NCI-H1092 treated with DMSO at 0.1 percent for 48 hours (cell line): ENCODE measurements at places on chromosomes 3 and 15.

GRCh38 chr3:45923755-45924154 is 19.5 kb upstream of the CXCR6 start:
- no peak for DNase-seq

GRCh38 chr3:184558726-184559125 is 2.9 kb upstream of the EPHB3 start:
- DNase-seq = peak; percentile 45

GRCh38 chr3:4821975-4822374 is 157.3 kb upstream of the BHLHE40 start:
- DNase-seq = no peak

- no peak for DNase-seq
These were observed 349.4 kb upstream of the DCBLD2 start for GRCh38 chr3:99250821-99251355.

- DNase-seq = no peak
These were observed 14.0 kb upstream of the SSUH2 start for GRCh38 chr3:8658306-8659212.

- no peak for DNase-seq
These were observed 8.7 kb upstream of the SMCO1 start for GRCh38 chr3:196523841-196524240.

DNA sequence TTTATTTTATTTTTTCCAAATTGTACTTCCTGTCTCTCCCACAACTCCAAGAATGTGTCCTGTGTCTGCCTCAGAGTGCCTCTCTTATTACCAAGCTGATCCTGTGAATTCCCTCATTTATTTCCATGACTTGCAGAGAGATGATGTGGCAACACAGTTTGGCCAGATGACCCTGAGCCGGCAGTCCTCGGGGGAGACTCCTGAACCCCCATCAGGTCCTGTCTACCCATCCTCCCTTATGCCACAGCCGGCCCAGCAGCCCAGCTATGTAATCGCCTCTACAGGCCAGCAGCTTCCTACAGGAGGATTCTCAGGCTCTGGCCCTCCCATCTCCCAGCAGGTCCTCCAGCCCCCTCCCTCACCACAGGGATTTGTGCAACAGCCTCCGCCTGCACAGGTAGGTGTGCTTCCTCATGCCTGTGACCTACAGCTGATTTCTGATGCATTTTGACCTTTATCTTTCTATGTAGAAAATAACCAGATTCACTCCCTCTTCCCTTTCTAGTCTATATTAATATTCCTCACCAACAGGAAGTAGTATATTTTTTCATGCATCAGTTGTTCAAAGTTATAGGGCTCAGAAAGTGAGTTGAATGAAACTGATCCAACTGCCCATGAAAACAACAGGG is 100.0 kb downstream of the ARPP21 start:
- DNase-seq = no peak

GRCh38 chr3:40645883-40646282 is 121.1 kb downstream of the ZNF621 start:
- peak; percentile 4 for DNase-seq

GRCh38 chr15:85780225-85780985 is 14.3 kb downstream of the KLHL25 start:
- DNase-seq = no peak

GRCh38 chr3:141380279-141380678 is 12.0 kb downstream of the ZBTB38 start:
- no peak for DNase-seq

GRCh38 chr15:60901647-60902046 is 327.5 kb downstream of the RORA start:
- DNase-seq = no peak

DNA sequence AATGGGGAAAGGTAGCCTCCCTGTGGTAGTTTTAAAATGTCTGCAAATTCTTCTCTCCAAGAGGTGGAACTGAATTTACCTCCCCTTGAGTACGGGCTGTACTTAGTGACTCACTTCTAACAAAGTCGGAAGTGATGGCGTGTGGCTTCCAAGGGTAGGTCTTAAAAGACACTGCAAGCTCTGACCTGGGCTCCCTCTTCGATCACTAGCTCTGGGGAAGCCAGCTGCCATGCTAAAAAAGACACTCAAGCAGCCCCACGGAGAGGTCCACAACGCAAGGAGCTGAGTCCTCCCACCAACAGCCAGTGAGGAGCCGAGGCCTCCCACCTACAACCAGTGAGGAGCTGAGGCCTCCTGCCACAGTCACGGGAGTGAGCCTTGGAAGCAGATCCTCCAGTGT is 122.0 kb upstream of the HACD2 start:
- no peak for DNase-seq

DNA sequence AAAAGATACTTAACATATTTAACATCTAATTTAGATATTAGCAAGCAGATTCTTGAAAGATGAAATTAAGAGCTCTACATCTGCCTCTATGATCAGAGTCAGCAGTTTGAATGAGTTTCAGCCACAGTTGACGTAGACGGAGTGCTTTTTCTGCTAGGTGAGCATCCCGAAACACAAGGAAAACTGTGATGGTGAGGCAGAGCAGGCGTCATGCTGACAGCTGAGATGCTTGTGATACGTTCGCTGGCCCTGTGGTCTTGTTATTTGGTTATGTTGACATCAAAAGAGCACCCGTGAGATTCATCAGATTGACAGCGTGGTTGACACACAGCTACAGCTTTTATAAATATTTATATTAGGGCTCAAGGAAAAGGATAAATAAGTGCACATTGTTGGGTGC is 19.6 kb upstream of the GOLGA8B start:
- DNase-seq = no peak

DNA sequence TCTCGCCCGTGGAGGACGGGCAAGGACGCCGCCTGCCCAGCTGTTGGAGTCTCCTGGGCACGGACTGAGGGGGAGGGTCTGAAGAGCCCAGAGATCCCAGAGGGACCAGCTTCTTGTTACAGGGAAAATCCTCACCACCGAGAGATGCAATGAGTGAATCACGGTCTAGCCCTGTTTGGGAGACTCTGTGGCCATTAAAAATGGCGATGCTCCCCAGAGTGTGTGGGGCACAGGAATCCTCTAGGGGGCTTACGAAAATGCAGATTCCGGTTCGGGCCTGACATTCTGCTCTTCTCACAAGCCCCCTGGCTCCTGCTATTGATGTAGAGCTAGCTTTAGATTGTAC is 35.5 kb upstream of the EPHB3 start:
- DNase-seq = no peak

DNA sequence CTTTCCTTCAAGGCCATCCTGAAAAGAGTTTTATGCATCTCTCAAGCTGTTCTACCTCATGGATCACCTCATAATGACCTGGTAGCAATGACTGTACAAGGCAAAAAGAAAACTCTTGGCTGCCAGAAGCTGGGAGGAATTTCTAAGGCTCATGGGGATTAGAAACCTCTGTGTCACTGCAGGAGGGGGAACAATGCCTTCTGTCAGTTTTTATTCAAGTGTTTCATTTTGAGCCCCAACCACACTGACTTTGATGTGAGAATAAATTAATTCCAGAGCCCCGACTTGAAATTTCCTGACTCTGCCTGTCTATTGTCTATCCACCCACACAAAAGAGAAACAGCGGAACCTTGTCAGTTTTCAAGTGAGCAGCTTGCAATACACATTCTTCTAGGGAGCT is 58.7 kb upstream of the MRPL3 start:
- no peak for DNase-seq

GRCh38 chr3:118533676-118534075 is 501.0 kb downstream of the IGSF11 start:
- no peak for DNase-seq

DNA sequence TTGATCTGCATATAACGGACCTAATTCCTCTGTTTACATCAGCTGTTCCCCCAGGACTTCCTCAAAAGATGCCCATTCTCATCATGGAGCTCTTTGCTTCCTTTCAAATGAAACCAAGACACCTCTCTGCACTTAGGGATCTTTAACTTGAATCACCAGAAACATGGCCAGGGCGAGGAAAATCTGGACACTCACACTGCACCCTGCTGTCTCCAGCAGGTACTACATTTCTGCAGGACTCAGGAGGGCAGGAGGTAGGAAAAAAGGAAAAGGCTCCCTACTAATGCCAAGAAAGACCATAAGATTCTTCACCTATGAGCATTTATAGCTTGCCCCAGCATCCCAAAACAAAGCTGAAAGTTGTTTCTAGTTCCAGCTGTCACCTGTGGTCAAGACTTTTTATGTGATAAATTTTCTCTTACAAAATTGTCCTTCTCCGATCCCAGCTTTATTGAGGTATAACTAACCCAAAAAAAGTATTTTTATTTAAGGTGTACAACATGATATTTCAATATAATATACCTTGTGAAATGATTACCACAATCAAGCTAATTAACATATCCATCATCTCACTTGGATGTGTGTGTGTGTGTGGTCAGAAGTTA is 87.3 kb upstream of the C15orf61 start:
- peak; percentile 7 for DNase-seq

DNA sequence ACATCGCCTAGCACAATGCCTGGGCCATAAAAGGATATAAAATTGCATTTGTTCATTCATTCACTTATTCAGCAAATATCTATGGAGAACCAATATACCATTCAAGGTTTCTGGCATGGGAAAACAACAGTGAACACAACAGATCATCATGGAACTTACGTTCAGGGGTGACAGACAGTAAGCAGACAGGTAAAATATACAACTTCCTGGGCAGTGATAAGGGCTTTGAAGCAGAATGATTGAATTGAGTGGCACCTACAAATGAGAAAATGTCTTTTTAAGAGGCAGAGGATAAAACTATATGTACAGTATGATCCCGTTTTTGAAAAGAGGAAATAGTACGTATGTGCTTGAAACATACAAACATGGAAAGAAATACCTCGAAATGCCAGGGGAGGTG is 39.2 kb downstream of the CMTM7 start:
- no peak for DNase-seq

- DNase-seq = no peak
These were observed 23.7 kb downstream of the FILIP1L start for GRCh38 chr3:100090669-100091005.

DNA sequence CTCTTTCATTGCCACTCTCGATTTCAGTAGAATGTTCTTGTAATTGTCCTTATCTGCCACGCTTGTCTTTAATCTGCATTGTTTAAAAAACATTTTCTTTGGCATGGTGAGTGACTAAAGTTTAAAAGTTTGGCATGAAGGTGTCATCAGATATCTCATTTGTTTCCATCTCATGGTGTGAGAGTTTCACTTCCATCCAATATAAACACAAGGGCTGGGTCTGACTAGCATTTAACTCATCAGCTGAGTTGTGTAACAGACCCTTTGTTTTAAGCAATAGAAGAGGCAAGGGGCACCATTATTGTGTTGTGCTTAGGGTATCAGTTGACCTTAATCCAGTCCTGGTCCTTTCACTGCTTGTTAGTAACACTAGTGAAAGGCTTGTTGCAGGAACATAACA is 49.9 kb upstream of the IL12A start:
- no peak for DNase-seq

DNA sequence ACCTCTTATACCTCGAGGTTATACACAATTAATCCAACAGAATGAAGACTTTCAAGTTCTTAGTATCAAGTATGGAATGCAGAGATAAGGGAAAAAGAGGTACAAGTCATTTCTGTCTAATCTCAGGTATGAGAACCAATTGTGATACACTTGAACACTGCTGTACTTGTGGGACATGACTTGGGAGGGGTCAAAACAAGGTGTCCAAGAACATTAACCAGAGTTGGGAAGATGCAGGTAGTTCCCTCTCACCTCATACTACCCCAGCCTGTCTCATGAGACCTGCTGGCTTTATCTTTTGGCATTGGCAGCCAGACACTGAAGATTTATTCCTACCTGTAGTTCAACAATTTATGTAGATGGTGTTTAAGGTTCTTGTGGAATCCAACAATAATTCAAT is 209.7 kb downstream of the NR1D2 start:
- DNase-seq = no peak

GRCh38 chr15:57495554-57496165 is 96.0 kb upstream of the MYZAP start:
- DNase-seq = no peak

GRCh38 chr15:40593165-40593564 is 884 bp upstream of the KNL1 start:
- DNase-seq = no peak

GRCh38 chr15:63893866-63894661 is 60.3 kb upstream of the HERC1 start:
- no peak for DNase-seq

DNA sequence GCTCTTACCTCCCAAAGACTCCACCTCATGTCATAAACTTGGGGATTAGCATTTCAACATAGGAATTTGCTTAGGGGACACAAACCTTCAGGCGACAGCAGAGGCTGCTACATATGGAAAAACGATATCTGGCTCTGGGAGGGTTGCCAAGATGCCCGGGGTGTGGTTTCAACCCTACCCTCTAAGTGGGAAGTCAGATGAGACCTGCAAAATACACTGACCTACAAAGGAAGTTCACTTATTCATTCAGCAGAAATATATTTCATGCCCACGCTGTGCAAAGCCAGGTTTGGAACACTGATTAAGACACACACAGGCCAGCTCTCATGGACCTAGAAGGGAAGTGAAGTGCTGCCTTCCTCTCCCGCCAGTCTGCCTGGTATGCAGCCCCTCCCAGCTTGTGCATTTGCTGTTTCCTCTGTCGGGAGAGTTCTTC is 239.3 kb downstream of the FEZF2 start:
- no peak for DNase-seq

DNA sequence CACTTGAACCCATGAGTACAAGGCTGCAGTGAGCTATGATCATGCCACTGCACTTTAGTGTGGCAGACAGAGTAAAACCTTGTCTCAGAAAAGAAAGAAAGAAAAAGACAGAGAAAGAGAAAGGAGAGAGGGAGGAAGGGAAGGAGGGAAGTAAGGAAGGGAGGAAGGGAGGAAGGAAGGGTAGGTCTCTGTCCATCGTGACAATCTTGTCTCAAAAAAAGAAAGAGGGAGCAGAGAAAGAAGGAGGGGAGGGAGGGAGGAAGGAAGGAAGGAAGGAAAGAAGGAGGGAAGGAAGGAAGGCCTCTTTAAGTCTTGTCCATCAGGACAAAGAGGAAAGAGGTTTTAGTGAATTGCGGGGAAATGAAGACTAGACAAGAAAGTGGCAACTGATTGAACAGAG is 122.2 kb downstream of the ETFA start:
- no peak for DNase-seq

- no peak for DNase-seq
These were observed 38.6 kb downstream of the ZXDC start for GRCh38 chr3:126436826-126437717.

GRCh38 chr3:63064209-63064755 is 189.1 kb upstream of the CADPS start:
- DNase-seq = no peak

GRCh38 chr3:180048103-180048502 is 11.4 kb upstream of the PEX5L start:
- DNase-seq = no peak

- no peak for DNase-seq
These were observed 4.2 kb downstream of the FURIN start for GRCh38 chr15:90872486-90873184.

- DNase-seq = peak; percentile 75
These were observed 20.0 kb upstream of the KLF13 start for GRCh38 chr15:31306426-31307269.

DNA sequence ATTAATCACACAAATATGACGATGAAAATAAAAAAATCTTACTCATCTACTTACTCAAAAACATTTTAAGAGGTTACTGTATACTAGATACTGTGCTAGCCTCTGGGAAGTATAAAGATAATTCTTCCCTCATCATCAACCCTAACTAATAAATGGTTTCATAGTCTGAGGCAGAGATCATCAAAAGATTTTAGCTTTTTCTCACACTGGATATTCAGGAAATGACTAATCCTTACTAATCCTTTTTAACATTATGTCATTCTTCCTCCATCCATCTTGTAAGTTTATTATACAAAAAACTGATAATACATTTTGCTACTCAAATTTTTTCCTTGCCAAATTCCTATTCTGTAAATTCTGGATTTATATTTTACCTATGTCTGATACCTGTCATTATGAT is 29.7 kb downstream of the ACAD11 start:
- DNase-seq = no peak
